ENCODE measurements at places on chromosomes 5 and 9.

GRCh38 chr9:89788434-89788833 lies 183.6 kb downstream of the GADD45G start:
- no peak for DNase-seq

- no peak for DNase-seq
Measured at GRCh38 chr5:130061746-130062145, 157.5 kb downstream of the CHSY3 start.

DNA sequence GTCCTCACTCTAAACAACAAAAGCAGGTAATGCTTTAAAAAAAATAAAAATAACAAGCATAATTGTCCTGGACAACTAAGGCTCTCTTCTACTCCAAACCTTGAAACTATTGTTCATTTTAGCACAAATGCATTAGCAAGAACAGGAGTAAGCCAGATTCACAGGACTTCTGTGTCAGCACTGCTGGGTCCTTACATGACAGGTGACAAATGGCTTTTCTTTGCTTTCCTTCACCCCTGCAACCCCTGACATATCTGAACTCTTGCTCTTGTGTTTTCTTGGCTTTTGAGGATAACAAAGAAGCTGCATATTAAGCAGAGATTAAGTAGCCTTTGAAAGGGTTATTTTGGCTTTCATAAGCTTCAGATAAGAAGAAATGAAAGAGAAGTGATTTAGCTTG lies 71.1 kb downstream of the ZNF474 start:
- DNase-seq: no peak

DNA sequence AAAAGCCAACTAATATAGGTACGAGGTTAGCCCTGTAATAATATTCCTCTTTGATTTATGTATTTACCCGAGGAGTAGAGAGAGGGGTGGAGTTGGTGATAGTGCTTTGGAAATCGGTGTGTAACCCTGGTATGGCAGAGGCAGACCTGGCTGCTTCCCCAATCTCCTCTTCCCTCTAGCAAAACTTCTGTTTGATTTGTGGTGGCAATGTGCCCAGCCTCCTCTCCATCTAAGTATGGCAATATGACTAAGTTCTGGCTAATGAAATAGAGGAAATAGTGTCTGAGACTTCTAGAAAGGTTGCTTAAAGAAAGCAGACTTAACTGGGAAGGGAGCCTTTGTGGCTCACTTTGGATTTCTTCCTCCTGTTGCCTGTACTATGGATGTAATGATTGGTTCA lies 491.1 kb downstream of the ENC1 start:
- DNase-seq: no peak

- DNase-seq: peak; percentile 70
Measured at GRCh38 chr5:112848116-112848811, 12.8 kb upstream of the SRP19 start.

GRCh38 chr5:138647261-138647788 lies 72.1 kb upstream of the HSPA9 start:
- DNase-seq: no peak

GRCh38 chr5:128538250-128539037 lies 399 bp upstream of the FBN2 start:
- DNase-seq: no peak

DNA sequence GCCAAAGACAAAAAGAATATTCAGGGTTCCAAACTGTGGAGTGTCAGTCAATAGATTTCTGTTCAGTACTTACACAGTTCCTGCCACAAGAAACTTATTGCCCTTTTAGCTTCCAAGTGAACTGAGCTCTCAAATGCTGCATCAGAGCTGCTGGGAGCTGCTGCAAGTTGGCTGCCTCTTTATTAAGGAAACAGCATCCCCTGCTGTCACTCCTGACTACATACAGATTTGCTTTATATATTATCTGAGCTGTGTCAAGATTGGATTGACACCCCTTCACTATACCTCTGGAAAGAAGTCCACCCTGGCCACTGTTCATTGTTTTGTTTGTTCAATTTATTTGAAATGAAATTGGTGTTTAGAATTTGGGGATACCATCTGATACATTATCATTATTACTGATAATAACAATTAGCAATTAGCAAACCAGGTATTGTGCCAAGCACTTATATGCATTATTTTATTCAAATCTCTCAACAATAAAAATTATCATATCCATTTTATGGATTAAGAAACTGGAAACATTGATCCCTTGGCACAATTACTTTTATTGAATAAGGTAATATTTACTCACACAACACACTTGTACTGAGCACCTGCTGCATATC lies 16.4 kb upstream of the C5orf58 start:
- peak; percentile 10 for DNase-seq

- peak; percentile 61 for DNase-seq
Measured at GRCh38 chr5:83474161-83474796, 2.7 kb downstream of the VCAN start.

GRCh38 chr9:38086496-38086895 lies 17.5 kb upstream of the SHB start:
- no peak for DNase-seq

DNA sequence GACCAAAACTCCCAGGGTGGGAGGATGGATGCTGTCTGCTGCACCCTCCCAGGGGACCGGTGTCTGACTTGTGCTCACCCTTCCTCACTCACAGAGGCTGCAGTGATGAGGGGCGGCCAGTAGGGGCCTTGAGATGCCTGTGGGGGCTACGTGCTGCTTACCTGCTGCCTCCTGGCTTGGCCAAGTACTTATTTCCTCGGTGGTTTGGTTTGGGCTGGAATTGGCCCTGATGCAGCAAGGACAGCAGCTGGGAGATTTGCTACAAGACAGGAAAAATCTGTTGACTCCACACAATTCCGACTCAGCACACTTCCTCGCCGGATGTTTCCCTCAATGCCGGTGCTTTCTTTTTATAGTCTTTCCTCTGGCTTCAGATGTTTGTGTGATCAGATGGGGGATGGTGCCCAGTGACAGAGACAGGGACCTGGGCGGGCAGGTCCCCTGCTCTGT lies 6.6 kb downstream of the PCDH12 start:
- peak; percentile 40 for DNase-seq

DNA sequence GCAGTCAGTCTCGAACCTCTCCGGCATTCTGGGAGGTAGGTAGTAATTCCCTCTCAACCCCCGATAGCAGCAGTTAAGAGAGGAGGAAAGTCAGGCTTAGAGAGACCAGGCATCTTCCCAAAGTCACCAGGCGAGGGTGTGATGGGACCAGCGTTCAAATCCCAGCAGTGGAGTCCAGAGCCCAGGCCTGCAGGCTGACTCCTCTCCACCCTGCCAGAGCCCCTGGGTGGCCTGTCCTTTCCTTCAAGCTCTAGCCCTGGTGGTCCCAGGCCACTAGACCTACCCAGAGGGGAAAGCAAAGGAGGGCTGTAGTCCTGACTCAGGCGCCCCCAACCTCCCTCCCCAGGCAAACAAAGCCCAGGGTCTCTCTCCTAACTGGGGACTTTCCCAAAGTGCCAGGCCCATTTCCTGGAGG lies 4.2 kb upstream of the NR5A1 start:
- no peak for DNase-seq

DNA sequence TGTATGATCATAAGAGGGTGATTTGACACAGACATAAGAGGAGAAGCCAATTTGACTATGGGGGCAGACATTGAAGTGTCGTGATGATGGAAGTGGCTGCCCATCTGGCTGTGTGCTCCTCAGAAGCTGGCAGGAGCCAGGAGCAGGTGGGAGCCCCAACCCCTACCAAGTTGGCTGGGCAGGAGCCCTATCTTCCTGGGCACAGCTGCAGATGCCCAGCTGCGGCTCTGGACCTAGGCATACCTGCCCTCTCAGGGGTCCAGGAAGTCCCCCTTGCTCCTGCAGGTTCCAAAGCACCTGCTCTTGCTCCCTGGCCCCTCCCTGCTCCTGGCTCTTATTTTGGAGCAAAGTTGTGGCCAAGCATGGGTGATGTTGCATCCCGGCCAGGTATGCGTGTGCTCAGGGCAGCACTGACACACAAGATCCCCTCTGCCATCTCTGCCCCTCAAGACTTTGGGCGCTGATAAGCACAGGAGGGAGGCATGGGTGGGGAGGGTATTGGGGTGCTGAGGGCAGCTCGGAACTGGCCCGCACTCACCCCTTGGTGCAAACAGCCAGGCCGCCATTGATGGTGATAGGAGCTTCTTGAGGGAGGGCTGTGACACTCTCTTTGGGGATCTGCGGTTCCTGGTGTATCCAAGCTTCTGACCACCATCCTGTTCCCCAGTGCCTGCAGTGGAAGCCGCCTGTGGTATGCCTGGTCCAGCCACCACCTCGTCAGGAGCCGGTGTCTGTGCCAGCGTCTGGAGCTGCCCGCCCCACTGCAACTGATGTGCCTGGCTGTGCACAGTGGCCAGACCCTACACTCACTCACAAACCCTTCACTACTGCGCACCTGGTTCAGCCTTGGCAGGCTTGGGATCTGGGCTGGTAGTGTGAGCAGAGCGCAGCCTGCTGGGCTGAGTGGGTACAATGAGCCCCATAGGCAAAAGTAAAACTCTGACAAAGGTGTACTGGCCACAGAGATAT lies 230.9 kb downstream of the CDH9 start:
- DNase-seq: no peak

GRCh38 chr9:127918183-127919107 lies 1.6 kb upstream of the ST6GALNAC4 start:
- DNase-seq: no peak

DNA sequence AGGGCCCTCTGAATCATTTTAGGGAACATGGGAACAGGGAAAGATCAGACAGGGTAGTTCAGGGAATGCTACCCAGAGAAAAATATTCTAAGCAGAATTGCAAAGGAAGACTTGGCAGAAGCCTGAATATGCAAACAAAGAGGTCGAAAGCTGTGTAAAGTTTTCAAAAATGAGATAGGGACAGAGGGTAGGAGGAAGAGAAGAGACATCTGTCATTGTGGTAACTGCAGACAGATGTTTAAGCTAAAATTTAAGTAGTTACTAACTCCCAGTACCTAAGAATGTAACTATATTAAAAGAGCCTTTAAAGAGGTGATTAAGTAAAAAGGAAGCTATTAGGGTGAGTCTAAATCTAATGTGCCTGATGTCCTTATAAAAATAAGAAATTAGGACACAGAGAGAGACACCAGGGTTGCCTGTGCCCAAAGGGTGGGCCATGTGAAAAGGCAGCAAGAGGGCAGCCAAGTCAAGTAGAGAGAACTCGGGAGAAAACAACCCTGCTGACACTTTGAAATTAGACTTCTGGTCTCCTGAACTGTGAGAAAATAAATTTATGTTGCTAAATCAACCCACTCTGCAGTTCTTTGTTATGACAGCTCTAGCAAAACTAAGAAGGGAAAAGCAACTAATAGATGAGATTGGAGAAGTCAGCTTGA lies 1647.4 kb upstream of the C9orf72 start:
- no peak for DNase-seq

GRCh38 chr5:42483472-42484154 lies 60.4 kb downstream of the GHR start:
- no peak for DNase-seq

- peak; percentile 69 for DNase-seq
Measured at GRCh38 chr9:98192503-98193335, at the start of gene CORO2A. CORO2A (minus strand) TSS chr9:98192637; CDS start chr9:98157660, 34,977 bp downstream.
